ENCODE measurements at places on chromosomes 11 and 22.

DNA sequence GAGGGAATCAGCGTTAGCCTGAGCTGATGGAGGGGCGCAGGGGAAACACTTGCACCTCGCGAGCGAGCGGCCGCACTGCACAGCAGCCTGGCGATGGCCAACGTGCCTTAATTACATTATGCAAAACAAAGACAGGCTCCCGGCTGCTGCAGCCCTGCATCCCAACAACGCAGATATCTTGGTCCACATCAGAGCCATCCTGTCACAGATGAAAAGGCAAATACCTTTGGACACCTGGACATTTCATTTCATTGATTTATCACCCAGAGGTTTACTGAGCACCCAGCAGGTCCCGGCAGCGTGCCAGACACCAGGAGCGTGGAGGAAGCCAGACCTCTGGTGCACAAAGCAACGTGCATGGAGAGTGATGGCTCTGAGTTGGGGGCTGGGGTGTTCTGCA is 843.0 kb downstream of the TBC1D22A start:
- DNase-seq = no peak

GRCh38 chr11:100849009-100849900 is 162.2 kb downstream of the ARHGAP42 start:
- no peak for DNase-seq

- DNase-seq = no peak
Measured at GRCh38 chr11:18329196-18329870, 7.0 kb downstream of the GTF2H1 start.

DNA sequence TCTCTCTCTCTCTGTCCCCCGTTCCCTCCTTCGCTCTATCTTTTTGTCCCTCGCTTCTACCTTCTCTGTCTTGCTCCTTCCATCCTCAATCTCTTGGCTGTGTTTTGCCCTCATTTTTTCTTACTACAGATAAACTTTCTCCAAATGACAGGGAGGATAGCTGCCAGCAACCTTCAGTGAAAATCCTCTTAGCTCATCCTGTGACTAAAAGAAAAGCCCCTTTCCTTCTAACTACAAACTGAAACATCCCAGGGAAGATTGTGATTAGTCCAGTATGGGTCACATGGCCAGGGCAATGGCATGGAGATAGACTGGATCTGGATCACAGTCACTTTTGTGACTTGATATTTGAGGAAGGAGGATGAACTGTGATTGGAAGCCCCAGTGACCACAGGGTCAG is 10.4 kb downstream of the SPON1 start:
- no peak for DNase-seq

GRCh38 chr11:118447423-118447822 is 11.1 kb downstream of the KMT2A start:
- no peak for DNase-seq

DNA sequence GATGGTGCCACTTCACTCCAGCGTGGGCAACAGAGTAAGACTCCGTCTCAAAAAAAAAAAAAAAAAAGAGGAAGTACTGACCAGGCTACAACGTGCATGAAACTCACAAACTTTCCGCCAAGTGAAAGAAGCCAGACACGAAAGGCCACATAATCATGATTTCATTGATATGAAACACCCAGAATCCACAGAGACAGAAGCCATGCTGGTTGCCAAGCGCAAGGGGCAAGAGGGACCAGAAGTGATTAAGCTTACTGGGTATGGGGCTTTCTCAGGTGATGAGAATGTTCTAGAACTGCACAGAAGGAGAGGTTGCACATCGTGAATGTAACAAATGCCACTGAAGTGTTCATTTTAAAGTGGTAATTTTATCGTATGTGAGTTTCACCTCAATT is 60.9 kb downstream of the CELSR1 start:
- peak; percentile 84 for DNase-seq

GRCh38 chr11:114317787-114318137 is 21.6 kb downstream of the NNMT start:
- no peak for DNase-seq

DNA sequence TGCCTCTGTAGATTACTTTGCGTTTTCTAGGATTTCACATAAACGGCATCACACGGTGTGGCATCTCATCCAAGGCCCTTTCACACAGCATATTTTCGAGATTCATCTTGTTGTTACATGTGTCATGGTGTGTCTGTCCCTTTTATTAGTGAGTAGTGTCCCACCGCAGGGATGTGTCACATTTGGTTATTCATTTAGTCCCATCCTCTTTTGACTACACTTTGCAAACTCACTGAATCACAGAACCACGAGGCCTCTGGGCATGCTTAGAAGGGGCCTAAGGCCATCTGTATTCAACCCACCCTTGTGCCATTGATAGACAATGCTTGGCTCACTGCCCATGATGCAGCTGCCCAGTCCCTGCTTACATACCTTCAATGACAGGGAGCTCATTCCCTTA is 4.2 kb upstream of the RAC2 start:
- DNase-seq = no peak

- peak; percentile 50 for DNase-seq
Measured at GRCh38 chr22:40462195-40462984, 92.0 kb downstream of the SGSM3 start.

DNA sequence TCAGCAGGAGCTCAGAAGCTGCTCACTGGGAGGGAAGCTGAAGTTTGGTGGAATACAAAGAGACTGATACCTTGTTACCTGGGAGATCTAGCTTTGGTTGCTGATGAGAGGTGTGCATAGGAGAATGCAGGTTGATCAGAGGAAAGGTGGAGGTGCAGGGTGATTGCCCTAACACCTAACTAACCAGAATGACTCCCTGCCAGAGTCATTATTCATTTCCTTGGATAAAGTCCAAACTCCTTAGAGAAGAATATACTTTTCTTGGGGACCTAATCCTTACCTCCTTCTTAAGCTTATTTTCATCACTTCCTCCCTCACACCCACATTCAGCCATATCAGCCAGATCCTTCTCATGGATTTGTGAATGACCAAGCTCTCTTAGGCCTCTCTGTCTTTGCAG is 814.2 kb upstream of the TENM4 start:
- no peak for DNase-seq
